ENCODE measurements at places on chromosomes 11 and 22.

DNA sequence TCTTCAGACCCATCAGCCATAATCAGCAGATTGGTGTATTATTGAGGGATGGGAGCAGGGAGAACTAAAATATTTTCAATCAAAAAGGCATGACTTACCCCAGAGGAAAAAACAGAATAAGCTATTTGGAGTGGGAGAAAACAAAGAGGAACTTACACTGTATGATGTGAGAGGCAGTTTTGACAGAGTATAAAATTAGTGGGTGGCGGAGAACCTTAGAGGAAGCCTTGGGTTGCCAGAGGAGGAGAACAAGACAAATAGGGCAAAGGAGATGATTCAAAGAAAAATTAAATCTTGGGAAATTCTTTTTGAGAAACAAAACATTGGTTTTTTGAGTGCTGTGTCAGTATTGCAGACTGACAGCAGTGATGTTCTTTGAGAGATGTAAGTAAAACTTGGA is 285.0 kb downstream of the C11orf87 start:
- no peak for DNase-seq

DNA sequence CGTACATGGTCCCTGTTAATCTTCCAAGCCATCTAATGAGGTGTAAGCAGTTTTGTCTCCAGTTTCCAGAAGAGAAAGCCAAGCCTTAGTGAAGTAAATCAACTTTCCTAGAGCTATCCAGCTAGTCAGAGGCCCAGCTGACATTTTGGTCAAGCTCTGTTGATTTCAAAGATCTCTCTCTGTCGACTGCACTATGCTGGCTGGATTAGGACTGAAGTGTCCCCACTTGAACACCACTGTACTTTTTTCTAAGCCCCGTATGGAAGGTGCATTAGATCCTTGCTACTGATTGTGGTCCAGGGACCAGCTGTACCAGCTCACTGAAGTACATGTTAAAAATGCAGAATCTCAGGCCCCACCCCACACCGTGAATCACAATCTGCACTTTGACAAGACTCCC is 176.5 kb upstream of the NAV2 start:
- DNase-seq = no peak

- DNase-seq = no peak
These were observed 18.1 kb upstream of the RDX start for GRCh38 chr11:110314366-110315095.

- no peak for DNase-seq
These were observed 1.4 kb upstream of the GAL3ST1 start for GRCh38 chr22:30575859-30576258.

DNA sequence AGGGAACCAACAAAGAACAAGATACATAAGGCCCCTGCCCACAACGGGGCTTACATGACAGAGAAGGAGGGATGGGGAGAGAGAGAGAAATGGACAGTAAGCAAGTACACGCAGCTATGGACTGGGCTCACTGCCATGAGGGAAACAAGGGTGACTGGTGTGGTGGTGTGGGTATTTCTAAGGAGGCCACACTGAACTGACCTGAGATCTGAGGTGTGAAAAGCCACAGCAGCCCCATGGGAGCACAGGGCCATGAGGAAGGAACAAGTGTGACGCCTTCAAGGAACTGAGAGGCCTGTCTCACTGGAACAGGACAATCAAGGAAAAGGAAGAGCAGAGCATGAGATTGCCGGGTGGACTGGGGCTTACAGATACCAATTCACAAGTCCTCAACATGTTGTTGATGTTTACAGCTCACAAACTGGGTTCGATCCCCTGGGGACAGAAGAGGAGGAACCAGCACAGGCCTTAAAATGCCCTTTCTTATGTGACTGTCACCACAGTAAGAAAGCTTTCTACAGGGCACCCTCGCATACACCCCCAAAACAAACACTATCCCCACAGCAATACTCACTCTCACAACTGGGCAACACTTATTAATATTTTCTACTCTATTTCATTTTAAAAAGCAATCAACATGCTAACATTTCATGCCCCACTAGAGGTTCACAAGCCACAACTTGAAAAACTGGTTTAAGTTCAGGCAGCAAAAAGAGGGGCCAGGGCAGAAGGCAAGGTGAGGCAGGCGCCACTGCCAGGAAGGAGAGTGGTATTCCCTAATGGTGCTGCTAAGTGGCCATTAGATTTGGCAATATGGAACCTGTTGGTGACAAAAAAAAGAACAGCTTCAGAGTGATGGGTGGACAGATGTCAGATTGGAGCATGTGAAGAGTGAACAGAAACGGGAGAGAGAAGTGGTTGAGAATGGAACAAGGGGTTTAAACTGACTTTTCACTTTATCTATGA is 39.1 kb downstream of the TCIRG1 start:
- no peak for DNase-seq

GRCh38 chr22:30301995-30302809 is 12.9 kb upstream of the CASTOR1 start:
- no peak for DNase-seq

- no peak for DNase-seq
These were observed 11.0 kb downstream of the RAB36 start for GRCh38 chr22:23156286-23156685.

GRCh38 chr11:3147257-3147619 is 17.9 kb downstream of the OSBPL5 start:
- DNase-seq = no peak

- no peak for DNase-seq
These were observed 47.2 kb downstream of the BLID start for GRCh38 chr11:122068837-122069236.

GRCh38 chr11:2587976-2588748 is 111.6 kb downstream of the KCNQ1OT1 start:
- DNase-seq = no peak

- DNase-seq = no peak
These were observed 6.2 kb upstream of the FOXRED2 start for GRCh38 chr22:36512991-36513390.

- DNase-seq = no peak
These were observed 6.3 kb upstream of the SEZ6L start for GRCh38 chr22:26162926-26163325.

DNA sequence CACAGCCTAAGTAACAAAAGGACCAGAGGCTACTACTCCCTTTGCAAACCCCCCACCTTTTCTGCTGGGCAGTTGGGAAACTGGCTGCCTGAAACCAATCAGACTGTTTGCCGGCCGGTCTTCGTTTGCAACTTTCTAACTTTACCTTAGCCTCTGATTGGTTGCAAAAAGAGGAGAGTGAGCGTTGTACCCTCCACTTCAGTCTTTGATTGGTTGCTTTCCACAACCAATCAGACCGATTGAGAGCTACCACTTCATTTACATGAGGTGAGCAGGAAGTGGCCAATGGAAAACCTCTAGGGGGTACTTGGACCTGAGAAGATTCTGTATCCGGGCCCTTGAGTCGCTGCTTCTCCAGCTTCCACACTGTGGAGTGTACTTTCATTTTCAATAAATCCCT is 18.8 kb upstream of the CLNS1A start:
- no peak for DNase-seq

DNA sequence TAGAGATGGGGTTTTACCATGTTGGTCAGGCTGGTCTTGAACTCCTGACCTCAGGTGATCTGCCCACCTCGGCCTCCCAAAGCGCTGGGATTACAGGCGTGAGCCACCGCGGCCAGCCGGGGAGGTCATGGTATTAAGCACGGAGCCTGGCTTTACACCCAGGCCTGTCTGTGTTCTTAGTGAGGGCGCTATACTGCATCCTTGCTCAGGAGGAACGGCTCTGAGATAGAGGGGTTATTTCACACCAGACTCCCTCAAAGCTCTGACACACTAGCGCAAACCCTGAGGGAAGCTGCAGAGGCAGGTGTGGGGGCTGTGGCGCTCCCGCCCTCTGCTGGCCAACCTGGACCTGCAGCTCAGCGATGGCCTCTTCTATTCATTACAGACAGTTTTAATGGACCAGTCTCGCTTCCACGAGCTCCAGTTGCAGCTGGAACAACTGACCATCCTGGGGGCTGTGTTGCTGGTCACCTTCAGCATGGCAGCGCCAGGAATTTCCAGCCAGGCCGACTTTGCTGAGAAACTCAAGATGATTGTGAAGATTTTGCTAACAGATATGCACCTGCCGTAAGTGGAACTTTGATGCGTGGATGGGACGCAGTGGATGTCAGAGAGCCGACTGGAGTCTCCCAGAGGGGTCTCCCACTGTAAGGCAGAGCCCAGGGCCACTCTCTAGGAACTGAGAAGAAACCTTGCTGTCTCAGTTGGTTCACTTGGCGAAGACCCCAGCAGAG is 26.2 kb downstream of the TCP11L1 start:
- peak; percentile 84 for DNase-seq

- DNase-seq = no peak
These were observed 1.4 kb downstream of the MFNG start for GRCh38 chr22:37484480-37485394.

GRCh38 chr22:20964090-20964798 is 2.8 kb upstream of the AIFM3 start:
- no peak for DNase-seq

DNA sequence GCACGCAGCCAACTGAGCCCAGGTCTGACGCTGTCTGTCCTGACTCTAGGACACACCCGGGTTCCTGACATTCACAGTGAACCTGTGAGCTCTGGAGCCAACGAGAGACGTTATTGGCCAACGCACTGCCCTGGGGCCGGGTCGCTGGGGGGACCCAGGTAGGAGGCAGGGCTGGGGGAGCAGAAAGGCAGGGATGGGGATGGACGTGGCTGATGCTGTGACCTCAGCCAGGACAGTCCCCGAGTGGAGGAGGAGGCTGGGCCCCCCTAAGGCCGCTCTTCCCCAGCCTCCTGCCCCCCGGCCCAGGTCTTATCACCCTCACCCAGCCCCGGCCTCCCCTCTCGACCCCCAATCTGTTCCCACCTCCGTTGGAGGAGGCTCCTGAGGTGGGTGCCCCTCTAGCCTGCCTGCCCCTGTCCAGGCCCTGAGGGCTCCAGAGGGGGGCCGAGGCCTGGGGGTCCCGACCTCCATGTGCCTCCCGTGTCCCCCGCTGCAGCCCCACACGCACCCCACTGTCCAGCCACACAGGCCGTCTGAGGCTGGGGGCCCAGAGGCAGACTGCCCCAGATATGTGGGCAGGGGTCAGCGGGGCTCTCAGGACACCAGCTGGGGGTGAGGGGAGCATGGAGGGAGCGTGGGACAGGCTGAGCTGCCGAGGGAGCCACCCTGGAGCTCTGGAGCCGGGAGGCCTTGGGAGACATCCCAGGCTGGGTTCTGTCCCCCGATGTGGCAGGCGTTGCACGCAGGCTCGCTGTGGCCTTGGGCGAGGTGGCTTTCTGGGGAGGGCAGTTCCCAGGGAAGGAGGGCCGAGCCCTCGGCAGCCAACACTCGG is 29.2 kb upstream of the MUC5AC start:
- DNase-seq = no peak

DNA sequence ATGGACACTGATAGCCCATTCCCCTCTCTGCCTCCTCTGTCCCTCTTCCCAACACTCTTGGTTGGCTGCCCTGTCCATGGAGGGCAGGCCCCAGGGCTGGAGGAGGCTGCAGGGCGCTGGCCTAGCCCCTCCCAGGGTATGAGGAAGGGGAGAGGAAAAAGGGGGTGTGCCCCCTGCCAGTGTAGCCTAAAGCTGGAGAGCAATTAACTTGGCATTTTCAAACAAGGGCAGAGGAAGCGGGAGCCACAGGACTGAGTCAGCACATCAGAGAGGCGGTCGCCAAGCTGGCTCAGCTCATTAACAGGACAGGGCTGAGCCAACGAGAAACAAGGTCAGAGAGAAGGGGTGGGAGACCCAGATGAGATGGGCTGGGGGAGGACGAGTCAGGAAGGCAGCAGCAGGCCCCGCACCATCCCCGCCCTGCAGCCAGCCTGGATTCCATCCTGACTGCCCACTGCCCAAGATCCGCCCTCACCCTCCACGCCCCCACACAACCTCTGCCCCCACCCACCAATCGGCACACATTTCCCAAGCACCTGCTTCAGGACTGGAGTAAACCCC is 76.3 kb downstream of the BUD13 start:
- no peak for DNase-seq

GRCh38 chr22:22952531-22953280 is 65.1 kb downstream of the IGLL5 start:
- no peak for DNase-seq

DNA sequence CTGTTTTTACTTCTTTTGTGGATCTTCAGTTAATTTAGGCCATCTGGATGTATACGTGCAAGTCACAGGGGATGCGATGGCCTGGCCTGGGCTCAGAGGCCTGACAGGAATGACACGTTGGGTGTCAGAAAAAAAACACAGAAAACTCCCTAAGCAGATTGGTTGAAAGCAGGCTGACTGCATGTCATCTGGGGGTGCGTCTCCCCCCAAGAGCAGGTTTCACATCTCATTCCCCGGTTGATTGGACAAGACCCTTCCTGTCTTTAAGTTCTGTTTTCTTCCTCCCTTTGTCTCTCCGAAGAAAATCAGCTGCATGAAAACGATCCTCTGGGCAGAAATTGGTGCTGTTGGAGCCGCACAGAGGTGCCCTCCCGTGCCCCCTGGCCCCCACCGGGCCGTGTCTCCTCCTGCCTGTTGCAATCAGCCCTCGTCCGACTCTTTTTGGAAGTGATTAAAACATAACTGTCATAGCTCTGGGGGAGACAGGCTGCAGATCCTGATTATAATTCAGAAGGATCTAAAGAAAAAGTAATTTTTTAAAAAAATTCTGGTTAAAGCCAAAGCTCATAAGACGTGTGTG is 71.8 kb upstream of the PARVG start:
- DNase-seq = no peak

DNA sequence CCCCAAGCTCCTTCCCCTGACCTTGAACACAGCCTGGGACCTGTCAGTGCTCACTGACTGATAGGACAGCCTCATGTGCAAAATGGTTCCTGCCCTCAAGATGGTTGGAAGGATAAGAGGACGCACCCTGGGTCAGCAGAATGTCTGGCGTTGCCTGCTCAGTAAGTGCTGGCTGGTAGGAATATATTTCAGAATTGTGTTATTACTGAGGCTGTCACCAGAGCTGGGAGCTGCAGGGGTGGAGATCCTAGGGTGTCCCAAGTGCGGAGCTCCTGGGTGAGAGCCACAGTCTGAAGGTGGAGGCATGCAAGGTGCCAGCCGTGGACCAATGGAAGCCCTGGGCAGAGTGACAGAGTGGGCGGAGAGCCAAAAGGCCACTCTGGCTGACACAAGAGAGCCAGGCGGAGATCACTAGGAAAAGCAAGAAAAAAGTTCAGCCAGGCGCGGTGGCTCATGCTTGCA is 1.0 kb upstream of the SEC14L4 start:
- DNase-seq = no peak

DNA sequence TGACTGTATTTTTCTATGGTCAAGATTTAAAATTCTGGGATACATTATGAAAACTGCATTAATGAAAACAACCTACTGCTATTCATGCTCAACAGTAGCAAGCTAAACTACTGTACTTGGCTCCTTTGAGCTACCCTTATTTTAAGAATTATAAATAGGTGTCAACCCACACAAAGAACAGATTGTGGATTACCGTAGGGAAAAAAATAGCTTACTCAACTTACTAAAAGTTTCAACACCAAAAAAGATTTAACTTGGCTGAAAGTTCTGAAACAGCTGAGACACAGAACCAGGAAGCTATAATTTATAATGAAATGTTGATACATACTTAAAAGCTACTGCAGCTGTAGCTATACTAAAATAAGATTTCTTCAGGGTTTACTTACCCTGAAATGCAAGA is 10.1 kb downstream of the LIN7C start:
- DNase-seq = no peak

Measured in HEK293T (cell line).